ENCODE measurements at places on chromosomes 4 and X.

DNA sequence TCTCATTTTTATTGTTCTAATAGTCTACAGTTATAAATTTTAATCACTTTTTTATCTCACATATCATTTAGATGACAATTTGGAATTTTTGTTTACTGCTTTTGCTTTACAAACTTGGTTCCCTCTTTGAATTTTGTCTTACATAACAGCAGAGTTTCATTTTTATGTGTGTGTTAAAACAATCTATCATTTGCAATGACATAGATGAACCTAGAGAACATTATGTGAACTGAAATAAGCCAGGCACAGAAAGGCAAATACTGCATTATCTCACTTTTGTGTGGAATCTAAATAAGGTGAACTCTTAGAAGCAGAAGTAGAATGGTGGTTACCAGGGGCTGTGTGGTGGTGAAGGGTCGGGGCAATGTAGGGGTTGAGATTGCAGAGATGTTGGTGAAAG lies 170.7 kb downstream of the GASK1B start:
- no peak for DNase-seq

GRCh38 chr4:168831585-168831918 lies 178.5 kb downstream of the CBR4 start:
- no peak for DNase-seq

DNA sequence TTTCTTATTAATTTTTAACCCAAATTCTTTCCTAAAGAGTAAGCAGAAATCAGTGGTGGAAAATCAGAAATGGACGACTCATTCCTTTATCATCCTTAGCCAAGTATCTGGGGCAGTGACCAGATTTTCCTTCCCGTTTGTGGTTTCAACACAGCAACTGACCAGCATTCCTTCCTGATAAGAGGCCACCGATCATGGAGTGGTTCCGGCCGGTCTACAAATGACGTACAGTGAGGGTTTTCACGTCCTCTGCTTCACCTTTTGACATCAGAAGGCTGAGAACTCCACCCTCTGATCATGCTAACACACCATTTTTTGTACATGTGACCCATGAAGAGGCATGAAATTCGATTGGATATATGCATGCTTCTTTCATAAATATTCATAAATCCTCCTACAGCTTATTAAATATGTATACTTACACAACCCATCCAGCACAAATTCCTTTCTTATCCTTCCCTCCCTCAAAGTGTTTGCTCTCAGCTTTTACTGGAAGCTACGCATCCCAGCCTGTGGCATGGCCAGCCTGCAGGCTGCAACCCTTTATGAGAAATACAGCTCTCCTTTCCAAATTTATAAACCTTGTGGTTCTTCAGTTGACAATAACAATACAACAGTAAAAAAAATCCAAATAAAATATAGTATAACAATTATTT lies 173.0 kb upstream of the CASK start:
- no peak for DNase-seq

DNA sequence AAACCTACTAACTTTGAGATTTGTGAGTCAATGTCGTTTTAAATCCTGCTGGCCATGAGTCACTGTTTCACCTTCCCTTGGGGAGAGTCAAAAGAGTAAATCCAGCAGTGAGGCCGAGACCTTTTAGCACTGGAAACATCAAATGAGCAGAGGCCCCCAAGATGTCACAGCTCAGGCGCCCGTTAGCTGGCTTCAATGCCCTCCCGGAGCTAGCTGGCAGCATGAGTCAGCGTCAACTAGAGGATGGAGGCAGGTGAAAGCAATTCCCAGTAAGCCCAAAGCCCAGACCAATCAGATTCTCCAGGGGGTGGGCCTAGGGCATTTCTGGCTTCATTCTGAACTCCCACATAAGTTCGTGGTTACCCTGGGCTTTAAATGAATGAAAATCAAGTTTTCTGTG lies 170.9 kb downstream of the CLCN4 start:
- DNase-seq, result no peak

DNA sequence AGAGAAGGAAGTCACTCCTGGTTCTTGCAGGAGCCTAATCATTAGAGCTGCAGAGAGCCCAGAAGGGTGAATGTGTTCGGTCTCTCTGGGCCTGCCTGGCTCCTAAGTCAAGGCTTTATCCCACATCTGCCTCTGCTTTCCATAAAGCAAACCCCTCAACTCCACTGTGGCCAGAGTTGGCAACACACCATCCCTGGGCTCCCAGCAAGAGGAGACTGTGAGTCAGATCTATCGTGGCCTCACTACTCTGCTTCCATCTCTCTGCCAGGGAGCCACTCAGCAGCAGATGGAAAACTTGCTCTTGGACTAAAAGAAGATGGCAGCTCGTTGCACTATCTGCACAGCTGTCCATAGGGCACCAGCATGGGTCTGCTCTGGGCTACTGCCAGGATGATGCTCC lies 348.2 kb downstream of the FBXW7 start:
- no peak for DNase-seq

- no peak for DNase-seq
These were observed 11.4 kb downstream of the FRAS1 start for GRCh38 chr4:78068481-78068880.

GRCh38 chrX:152638443-152638904 lies 779 bp downstream of the GABRQ start:
- DNase-seq, result no peak

DNA sequence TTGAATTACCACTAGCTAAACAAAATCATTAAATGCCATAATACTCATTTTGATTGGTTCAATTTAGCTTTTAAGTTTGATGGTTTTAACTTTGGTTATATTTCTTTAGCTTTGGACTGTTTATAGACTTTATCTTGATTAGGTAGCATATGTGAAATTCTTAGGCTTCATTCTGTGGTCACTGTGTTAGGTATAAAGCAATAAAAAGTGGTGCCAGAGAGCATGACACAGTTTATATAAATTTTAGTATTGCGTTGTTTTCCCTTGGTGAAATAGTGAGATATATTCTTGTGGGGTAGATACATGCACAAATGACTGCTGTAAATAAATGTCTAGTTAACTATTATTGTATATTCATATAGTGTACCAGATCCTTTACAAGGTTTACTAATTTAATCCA lies 474.2 kb upstream of the GRID2 start:
- DNase-seq, result no peak

- no peak for DNase-seq
These were observed 182.3 kb downstream of the RPA4 start for GRCh38 chrX:97065973-97066372.

DNA sequence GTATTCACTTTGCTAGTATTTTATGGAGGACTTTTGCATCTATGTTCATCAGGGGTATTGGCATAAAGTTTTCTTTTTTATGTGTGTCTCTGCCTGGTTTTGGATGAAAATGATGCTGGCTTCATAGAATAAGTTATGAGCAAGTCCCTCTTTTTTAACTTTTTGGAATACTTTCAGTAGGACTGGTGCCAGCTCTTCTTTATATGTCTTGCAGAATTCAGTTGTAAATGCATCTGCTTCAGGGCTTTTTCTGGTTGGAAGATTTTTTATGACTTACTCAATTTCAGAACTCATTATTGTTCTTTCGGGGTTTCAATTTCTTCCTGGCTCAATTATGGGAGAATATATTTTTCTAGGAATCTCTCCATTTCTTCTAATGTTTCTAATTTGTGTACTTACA lies 9.1 kb upstream of the CSN2 start:
- no peak for DNase-seq

- no peak for DNase-seq
These were observed 63.7 kb downstream of the SPCS3 start for GRCh38 chr4:176383273-176384077.

DNA sequence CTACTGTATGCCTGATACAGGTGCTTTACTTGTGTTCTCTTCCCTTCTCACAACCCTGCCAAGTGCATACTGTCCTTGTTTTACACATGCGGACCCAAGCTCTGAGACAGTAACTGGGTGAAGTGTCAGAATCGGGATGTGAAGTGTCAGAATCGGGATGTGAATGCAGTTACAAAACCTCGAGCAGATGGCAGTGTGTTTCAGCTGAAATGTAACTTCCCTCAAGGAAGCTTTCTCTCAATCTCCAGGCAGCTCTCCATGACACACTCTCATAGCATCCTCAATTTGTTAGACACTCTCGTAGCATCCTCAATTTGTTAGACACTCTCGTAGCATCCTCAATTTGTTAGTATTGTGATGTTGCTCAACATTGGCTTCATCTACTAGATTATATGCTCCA lies 1.1 kb upstream of the HPSE start:
- DNase-seq, result no peak

DNA sequence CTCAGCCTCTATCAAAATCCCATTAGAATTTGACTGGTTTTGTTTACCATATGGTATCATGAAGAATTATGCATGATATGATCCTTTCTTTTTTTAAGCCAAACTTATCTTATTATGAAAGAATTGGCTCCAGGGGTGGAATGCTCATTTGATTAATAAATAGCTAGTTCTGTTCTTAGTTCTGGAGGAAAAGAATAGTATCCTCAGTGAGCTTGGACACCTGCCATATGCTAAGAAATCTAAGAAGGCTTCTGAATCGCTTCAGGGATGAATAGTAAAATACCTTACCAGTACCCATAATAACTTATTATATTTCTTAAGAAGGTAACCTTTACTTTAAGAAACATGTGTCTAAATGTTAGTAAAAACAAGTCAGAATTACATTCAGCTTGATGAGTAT lies 803.6 kb downstream of the ADGRL3 start:
- no peak for DNase-seq

DNA sequence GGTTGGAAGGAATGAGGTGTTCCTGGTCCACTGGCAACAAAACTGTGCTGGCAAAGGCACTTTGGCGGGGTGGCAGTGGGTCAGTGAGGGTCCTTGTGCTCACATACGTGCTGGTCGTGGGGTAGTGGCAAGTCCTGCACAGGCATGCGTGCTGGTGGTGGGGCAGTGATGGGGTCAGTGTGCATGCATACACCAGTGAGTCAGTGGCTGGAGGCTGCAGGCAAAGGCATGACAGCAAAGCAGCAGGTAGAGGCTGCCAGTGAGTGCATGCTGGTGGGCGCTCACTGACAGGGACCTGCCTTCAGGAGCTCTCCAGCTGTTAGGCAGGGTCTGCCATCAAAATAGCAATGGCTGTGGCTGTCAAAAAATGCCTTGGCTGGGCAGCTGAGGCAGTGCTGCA lies 42.1 kb downstream of the TMPRSS11E start:
- no peak for DNase-seq

DNA sequence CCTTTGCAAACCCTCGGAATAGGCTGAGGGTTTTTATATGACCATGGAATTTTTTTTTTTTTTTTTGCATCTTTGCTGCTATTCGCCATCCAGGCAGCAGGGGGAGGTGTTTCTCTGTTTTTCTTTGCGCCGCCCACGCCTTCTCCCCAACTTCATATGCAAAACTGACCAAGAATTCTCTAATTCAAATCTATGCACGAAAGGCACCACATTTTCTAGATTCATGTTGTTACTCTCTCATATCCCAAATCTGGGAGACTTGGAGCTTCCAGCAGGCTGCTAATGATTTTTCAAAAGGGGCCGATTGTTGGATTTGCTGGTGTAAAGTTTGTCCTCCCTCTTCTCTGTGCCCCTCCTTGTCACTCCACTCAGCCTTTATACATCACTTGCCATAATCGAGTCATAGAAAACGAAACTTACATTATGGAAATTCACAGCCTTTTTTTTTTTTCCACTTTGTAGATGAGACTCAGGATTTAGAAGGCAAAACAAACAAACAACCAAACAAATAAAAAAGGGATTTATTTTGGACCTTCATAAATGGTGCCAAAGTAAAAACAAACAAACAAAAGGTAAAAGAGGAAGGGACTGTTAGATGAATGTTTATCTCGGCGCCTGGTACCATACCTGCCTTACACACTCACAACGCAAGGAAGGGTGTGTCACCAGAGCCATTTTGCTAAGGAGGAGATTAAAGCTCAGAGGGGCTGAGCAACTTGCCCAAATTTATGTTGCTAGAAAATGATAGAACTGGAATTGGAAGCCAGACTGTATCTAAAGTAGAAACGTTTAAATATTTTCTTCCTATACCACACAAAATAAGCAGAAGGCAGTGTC lies 29.3 kb upstream of the BOD1L1 start:
- no peak for DNase-seq

DNA sequence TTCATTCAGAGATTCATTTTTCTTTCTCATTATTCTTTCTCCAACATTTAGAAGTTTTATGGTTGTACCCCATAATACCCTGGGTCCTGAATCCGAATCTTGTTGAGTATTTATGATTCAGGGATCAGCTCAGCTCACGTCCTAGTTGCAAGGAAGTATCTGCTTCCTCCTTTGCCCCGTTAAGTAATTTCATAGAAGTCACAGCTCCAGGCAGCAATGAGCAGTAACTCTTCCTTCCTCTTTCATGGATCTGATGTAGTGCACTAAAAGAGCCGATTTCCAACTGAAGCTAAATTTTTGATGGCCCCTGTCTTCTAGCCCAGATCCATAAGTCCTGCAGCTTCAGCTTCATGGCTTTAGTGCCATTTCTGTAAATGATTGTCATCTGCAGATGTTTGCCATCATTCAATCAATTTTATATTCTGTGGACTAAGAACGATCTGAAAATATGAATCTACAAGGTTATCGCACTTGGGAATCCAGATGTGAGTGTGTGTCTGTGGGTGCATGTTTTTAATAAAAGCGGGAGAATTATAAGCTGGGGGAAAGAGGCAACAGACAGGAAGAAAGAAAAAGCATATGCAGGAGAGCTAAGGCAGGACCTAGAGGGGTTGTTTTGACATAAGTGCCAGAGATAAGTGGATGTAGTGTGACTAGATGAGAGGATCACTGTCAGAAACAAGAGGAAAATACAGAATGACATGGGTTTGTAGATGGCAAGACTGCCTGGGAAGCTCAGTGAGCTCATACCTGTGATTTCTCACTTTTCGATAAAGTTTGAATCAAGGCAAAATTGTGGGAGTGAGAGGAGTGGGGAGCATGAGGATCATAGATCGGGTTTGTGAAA lies 17.5 kb downstream of the VEGFD start:
- DNase-seq, result no peak

DNA sequence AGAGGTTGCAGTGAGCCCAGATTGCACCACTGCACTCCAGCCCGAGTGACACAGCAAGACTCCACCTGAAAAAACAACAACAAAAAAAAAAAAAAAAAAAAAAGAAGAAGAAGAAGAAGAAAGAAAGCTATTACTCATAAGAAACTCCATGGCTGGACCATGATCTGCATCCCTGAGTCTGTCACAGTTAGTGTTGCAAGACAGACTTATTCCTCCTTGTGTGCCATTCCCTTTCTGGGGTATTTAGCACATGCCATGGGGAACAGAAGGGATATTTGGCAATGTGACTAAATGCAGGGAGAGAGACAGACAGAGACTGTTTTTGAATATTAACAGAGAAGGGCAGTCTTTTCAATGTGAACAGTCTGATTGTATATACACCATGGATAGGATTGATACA lies 16.7 kb upstream of the PDS5A start:
- DNase-seq, result no peak

DNA sequence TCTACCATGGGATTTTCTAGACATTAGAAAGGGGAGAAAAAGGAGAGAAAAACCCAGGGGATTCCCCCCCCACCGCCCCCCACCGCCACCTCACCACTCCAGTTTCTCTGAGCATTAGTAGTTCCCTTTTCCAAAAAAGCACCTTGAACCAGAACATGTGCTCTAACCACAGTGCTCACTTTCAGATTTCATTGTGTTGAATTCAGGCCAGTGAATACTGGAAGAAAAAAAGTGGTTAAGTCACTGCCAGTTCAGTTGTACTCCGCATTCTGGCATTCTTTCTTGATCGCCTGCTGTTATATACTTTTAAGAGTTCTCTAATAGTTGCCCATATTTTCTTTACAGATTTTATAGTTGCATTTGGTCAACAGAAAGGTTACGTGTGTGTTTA lies 40.9 kb downstream of the JADE3 start:
- no peak for DNase-seq

- no peak for DNase-seq
These were observed 231.7 kb downstream of the FBXW7 start for GRCh38 chr4:152304220-152304619.
